Hypothalamus (tissue), 51 donors: ENCODE measurements at places on chromosomes 6 and 20.
A peak's percentile ranks its signal among the peaks of the same experiment; 100 is the strongest.

DNA sequence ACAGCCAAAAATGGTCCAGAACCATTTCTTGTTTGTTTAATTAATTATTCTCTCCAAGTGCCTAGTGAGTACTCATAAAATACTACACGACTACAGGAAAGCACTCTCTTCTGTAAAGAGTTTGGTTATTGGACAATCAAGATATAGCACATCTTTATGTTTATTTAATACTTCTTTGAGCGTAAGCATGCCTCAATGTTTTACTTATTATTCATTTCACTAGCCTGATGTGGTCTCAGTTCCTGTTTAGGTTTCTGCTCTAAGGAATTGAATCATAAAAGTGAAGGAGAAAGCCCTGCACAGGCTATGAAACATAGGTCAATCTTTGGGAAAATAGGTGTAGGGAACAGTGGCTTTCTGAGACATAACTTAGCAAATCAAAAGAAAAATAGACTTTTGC, 45.9 kb upstream of the AIG1 start:
- DNase-seq: no peak

DNA sequence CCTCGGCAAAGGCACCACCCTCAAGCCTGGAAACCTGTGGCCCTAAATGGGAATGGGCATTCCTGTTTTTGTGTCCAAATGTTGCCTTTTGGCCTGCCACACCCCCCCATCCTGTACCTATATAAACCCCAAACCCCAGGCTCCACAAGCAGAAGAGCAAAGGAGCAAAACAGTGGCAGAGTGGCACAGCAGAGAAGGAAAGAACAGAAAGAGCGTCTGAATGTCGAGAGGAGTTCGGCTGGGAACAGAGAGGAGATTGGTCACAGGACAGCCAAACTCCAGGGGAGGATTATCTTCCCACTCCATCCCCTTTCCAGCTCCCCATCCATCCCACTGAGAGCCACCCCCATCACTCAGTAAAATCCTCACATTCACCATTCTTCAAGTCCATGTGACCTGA, 58.0 kb upstream of the PREP start:
- no peak for DNase-seq

DNA sequence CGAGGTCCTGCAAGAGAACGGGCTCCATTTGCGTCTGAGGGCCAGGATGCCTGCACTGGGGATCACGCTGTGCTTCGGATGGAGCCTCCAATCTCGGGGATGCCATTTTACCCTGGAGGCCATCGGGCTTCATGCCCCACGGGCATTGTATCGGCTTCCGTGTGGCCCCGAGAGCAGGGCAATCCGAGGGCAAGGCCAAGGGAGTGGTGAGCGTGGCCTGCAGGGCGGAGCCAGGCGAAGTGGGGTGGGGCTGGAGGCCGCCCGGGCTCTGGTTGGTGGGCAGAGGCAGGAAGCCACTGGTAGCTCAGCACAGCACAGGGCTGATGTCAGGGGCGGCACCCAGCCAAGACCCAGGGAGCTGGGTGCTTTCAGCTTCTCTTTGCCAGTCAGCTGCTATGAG, 57.5 kb upstream of the BHLHE23 start:
- no peak for DNase-seq

GRCh38 chr20:63281742-63282665, 9.4 kb downstream of the ARFGAP1 start:
- DNase-seq: no peak

DNA sequence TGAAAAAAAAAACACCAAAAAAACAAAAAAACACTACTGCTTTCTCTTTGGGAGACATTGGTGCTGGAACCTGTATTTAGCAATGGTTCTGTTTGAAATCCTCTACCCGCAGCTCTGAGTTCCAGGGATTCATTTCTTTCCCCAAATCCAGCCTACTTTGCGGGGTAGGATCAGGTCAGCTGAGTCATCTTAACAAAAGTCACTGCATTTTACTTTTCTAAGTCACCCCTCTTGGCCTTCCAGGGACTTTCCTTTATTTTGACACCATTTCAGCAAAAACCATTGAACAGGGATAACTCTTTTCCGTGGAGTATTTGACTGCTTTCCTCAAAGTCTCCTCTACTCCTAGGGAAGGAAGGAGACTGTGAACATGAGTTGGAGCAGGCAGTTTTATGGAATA, 837.6 kb downstream of the MAFB start:
- no peak for DNase-seq

GRCh38 chr6:87483929-87484328, 11.2 kb downstream of the SLC35A1 start:
- no peak for DNase-seq

GRCh38 chr20:36496707-36497669, 44.3 kb upstream of the MYL9 start:
- DNase-seq: no peak

- no peak for DNase-seq
These were observed 19.7 kb downstream of the NDRG3 start for GRCh38 chr20:36726168-36726567.

DNA sequence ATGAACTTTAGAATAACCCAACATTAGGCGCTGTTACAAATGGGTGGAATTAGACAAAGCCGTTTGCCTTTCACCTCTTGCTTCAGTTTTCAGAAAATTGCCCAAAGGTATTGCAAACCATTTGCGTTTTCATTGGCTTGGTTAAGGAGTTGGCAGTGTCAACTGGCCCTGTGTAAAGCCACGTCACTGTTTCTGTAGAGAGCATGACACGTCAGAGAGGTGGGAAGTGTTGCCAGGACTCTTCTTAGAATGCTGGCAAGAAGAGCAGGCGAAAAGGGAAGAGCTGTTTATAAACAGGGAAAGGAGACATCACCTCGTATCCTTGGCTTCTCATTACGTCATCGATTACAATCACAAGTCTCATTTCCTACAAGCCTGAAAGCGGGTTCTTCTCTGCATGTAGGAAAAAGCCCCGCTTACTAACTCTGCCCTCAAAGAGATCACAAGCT, 4.2 kb upstream of the IRF4 start:
- DNase-seq: no peak

DNA sequence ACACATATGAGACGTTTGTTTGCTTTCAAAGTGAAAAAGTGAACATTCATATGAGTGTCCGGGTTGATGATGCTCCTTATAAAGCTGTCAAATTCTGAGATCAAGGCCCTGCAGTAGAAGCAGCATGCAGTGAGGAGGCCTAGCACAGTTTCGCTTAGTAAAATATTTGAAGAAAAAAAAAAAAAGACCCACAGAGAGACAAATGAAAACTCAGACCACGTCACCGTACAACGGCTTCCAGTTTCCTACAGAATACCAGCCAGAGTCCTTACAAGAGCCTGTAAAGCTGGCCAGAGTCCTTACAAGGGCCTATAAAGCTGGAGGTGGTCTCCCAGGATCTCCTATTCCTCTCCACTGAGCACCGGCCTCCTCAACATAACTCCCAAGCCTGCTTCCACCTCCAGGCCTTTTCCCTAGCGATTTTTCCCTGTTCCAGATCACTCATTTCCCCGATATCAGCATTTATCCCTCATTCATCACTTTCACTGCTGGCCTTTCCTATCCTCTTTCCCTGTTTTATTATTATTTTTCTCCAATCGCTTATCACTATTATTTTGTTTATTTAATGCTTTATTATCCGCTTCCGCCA, 1.5 kb upstream of the HMGN4 start:
- DNase-seq: peak; percentile 9

- no peak for DNase-seq
These were observed 79.4 kb downstream of the DLGAP4 start for GRCh38 chr20:36385503-36385902.

DNA sequence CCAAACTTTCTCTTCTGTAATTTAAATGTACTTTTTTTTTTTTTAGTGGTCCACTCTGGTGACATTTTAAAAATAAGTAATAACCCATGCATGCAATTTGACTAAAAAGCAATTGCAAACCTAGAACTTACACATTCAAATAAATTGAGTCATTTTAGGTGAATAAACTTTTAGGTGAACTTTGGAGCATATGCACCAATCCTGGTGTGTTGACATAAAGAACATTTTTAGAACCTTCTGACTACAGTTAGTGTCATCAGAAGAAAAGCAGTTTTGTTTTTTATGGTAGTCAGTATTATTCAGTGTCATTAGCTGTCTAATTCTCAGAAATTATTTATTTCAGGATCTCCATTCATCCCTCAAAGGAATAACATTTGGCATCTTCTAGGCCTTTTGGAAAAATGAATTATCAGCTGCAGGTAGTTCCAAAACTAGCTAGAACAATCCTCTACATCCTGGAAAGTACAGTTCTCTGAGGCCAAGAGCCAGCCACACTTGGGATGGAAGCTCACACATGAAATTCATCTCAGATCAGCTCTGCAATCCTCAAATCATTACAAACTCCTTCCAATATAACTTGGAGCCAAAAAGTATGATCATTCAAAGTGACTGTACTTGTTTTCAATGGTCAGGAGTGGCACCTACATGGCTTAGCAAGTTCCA, 38.5 kb upstream of the SIM1 start:
- DNase-seq: no peak
